ENCODE measurements at places on chromosomes 7 and 10.

GRCh38 chr7:11486271-11486670 lies 345.7 kb downstream of the THSD7A start:
- DNase-seq: no peak

DNA sequence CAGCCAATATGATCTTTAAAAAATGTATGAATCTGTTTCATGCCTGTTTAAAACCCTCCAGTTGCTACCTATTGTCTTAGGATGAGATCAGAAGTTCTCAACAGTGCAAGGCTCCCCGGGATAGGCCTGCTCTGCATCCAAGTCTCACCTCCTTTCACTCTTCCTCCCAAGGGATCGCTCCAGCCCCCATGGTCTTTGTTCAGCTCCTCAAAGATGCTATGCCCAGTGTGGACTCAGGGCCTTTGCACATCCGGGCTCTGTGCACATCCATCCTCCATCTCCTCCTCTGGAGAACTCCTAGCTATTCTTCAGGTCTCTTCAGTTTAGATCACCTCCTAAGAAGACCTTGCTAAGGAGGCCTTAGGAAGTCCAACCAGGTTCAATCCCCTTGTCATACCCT lies 82.7 kb upstream of the LEP start:
- no peak for DNase-seq

DNA sequence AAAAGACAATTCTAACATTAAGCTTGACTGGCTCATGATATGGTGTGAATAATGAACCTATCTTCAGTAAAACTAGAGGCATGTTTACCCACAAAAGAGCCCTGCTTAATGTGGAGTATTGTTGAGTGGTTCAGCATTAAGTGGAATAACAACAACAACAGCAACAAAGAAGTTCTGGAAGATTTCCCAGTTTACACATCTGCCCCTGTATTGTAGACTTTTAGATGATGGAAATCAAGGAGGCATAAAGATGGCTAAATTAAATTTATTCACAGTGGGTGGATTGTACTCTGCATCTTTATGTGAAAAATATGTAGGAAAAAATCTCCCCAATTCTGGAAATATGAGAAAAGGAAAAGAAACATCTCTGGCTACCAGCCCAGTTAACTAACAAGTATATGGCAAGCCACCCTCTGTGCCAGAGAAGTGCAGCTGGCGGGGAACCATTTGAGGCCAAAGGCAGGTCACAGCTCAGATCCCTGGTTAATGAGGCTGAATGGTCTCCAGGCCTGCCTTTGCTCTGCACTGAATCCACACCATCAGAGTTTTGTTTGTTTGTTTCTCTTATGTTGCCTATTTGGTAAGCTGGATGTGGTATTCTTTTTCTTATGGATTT lies 186.0 kb downstream of the SEMA3D start:
- no peak for DNase-seq

DNA sequence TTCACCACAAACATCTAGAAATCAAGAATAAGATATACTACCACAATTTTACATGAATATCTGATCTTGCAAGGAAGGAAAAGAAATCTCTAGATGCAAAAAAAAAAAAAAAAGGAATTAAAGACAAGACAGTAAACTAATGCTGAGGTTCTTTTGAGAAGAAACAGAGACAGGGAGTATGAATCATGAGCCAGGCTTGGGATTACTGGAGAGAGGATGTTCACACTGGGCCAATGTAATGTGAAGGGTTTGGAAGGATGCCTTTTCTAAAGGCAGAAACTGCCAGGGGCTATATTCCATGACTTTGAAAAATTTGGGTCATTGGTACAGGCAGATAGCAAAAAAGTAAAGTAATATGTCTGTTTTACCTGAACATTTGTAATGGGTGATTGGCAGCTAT lies 573.0 kb upstream of the IGFBP3 start:
- no peak for DNase-seq

GRCh38 chr7:91325726-91326125 lies 61.5 kb downstream of the FZD1 start:
- DNase-seq: no peak

- peak; percentile 22 for DNase-seq
Observed at GRCh38 chr10:103153302-103154197, 39.5 kb downstream of the NT5C2 start.

GRCh38 chr10:116668018-116668417 lies 47.3 kb downstream of the PNLIPRP2 start:
- DNase-seq: no peak

DNA sequence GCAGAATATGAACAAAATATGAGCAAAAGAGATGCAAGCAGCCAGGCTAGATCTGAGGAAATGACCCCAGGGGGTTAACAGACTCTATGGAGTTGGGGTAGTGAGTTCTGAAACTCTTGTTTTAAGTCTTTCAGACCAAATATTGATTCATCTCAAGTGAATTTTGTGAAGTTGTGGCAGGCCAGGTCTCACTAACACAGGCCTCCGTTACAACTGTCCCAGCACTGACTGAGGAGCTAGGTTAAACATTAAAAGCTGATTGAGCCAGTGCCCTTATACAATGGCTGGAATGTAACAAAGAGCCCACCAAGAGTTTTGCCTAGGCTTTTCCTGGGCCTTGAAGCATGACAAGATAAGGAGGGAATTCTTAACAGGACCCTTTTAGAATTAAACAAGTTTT lies 192.3 kb upstream of the STK17A start:
- DNase-seq: no peak

- no peak for DNase-seq
Observed at GRCh38 chr10:24744946-24745345, 21.3 kb upstream of the ARHGAP21 start.

GRCh38 chr7:30721211-30721610 lies 30.7 kb upstream of the INMT start:
- no peak for DNase-seq

GRCh38 chr10:110405380-110405779 lies 92.3 kb upstream of the DUSP5 start:
- no peak for DNase-seq

- no peak for DNase-seq
Observed at GRCh38 chr10:44977287-44978212, 1.1 kb downstream of the DEPP1 start.

DNA sequence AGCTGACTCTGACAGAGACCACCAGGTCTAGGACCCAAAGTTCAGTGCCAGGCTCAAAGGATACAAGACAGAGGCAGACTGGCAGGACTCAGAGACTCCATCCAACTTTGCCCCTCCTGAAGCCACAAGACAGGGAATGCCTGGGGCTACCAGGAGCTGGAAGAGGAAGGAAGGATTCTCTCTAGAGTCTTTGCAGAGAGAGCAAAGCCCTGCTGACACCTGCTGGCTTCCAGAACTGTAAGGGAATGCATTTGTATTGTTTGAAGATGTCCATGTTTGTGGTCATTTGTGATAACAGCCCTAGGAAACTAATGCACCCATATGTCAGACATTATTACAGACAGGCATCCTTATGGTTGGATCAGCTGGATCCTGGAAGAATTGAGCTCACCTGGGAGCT lies 132.3 kb upstream of the C7orf33 start:
- DNase-seq: no peak

DNA sequence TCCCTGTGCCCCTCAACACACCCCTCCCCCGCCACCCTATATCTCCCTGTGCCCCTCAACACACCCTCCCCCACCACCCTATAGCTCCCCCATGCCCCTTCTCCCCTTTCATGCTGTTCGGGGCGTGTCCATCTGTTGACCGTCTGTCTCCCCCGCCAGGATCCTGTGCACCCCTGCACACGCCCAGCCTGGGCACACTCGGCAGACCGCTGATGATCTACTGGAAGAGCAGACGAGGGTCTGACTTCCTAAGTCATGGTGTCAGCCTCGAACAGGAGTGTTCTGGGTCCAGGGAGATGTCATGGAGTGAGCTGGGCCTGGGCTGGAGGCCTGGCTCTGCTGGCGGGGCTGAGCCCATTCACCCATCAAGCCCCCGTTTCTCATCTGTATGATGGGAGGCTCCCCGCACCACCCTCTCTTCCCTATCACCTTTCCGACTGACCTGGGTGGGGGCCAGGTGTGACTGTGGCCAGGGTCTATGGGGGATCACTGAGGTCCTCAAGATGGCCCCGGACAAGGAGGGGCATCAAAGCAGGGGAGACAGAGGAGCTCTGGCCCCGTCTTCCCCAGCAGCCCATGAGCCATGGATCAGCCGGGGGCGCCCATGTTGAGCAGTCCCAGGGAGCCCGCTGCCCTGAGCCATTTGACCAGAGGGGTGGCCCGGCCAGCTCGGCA lies 48.3 kb downstream of the PDGFA start:
- DNase-seq: no peak

DNA sequence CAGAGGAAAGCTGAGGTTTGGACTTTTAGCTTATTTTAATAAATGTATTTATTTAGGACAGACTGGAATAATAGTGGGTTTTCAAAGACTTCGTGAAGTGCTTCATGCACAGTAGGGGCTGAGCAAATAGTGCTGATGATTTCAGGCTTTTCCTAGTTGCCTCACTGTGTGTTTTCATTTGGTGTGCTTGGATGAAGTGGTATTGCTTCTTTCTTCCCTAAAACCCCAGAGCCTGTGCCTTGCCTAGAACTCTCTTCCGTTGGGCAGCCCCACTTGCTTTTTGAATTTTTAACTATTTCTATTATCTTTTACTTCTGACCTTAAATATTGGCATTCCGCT lies 49.6 kb downstream of the ARID5B start:
- no peak for DNase-seq

DNA sequence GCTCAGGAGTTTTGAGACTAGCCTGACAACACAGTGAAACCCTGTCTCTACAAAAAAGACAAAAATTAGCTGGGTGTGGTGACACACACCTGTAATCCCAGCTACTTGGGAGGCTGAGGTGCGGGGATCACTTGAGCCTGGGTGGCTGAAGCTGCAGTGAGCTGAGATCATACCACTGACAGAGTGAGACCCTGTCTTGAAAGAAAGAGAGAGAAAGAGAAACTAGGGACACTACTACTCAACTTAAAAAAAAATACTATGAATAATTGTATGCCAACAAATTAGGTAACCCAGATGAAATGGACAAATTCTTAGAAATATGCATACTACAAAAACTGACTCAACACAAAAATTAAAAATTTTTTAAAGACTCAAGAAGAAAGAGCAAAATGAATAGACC lies 28.5 kb downstream of the SMURF1 start:
- DNase-seq: no peak

GRCh38 chr7:38296059-38296857 lies 22.8 kb upstream of the TARP start:
- DNase-seq: no peak

DNA sequence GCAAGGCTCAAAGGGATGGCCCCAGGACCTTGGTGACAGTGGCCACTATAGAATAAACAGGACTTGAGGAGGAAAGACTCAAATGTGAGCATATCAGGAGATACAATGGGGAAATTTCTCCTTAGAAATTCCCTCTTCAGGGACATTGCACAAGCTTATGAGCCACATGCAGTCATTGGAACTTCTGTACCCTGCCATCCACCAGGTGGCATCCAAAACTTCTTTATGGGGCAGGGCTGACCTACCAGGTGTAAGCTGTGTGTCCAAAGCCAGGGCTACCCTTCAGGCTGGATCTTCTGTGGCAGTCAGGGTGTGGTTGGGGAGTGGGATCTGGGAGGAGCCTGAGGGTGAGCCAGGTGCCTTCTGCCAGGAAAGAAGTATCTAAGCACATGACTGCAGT lies 36.6 kb upstream of the LRRC18 start:
- no peak for DNase-seq

- no peak for DNase-seq
Observed at GRCh38 chr10:61987951-61988379, 86.5 kb downstream of the ARID5B start.

GRCh38 chr7:121276313-121276712 lies 52.5 kb upstream of the WNT16 start:
- no peak for DNase-seq

DNA sequence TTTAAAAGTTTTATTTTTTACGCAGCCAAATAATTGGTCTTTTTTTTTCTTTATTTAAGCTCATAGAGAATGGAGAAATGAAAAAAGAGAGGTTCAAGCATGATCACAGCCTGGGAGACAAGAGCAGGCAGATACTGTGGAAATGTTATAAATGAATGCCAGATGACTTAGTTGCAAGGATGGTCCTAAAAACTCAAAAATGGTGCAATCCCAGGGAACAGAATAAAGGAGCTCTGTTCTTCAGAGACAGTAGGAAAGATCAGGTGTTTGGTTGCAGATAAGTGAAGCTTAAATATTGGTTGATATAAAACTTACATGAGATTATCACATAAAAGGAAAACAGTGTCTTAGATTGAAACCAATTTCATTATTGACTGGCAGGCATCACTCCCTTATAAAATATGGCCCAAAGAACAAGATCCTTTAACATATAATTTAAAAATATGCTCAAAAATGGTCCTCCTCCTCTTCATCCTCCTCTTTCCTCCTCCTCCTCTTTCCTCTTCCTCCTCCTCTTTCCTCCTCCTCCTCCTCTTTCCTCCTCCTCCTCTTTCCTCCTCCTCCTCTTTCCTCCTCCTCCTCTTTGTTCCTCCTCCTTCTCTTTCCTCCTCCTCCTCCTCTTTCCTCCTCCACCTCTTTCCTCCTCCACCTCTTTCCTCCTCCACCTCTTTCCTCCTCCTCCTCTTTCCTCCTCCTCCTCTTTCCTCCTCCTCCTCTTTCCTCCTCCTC lies 18.6 kb downstream of the GNAT3 start:
- DNase-seq: no peak

GRCh38 chr7:70505886-70506285 lies 626.1 kb upstream of the GALNT17 start:
- DNase-seq: no peak

DNA sequence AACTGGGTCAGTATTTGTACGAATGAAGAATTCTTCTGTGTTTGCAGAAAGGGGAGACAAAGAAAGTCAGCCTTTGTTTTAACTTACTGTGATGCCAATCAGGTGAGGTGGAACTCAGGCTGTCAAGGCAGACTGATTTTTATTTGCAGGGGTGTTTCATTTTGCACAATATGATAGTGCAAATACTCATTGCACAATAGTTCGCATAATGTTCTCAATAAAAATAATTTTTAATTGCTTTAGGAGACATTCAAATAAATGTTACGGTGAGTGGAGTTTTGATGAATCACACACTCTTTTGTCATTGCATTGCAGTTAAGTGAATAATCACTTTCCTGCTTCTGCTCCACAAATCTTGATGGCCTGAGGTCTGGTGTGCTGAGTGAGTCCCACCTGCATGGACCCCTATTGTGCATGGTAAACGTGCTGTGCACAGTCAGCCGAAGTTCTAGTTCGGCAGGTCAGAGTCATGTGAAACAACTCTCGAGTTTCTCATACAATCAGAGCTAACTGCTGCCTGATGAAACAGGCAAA lies 141.3 kb upstream of the FZD8 start:
- no peak for DNase-seq

- DNase-seq: no peak
Observed at GRCh38 chr10:130054021-130054420, 56.6 kb downstream of the C10orf143 start.

GRCh38 chr7:128387216-128388144 lies 22.3 kb downstream of the IMPDH1 start:
- peak; percentile 89 for DNase-seq

- no peak for DNase-seq
Observed at GRCh38 chr10:119595134-119595675, 1.6 kb downstream of the TIAL1 start.

All from HTR-8/SVneo (cell line).